ENCODE measurements at places on chromosomes 7 and 10. TPM values are rescaled to one million over a fixed set of nuclear protein-coding genes. Genes with fewer than 3 reads are reported as not detected.

DNA sequence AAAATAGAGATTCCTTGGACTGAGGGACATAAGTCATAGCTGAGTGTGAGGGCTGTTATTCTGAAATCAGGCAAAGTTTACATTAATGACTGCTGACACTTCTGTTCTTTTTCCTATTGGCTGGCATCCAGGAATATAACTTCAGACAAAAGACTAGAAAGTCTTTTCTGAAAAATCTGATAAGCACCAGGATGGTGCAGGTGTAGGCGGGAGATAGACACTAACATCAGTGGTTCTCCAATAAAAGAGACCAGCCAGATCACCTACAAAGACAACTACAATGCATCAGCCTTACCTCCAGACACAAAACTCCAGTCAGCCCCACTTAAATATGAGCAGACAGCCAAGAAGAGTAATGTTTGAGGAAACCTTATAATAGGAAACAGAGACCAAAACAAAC lies 168.3 kb upstream of the LRGUK start:
- no peaks in the 10 kb centered on the region for H3K4me1 ChIP-seq
- no peaks in the 10 kb centered on the region for H3K36me3 ChIP-seq
- DNase-seq, result no peak
- no peak overlapping the region for H3K4me3 ChIP-seq

- H3K27me3 ChIP-seq, result no peaks in the 10 kb centered on the region
- DNase-seq, result no peak
- H3K4me3 ChIP-seq, result no peak overlapping the region
- no peaks in the 10 kb centered on the region for H3K4me1 ChIP-seq
- no peak overlapping the region for H3K27ac ChIP-seq
- no peaks in the 10 kb centered on the region for H3K36me3 ChIP-seq
Observed at GRCh38 chr7:31562002-31562401, 48.1 kb downstream of the ITPRID1 start.

- peaks cover 100% of the 10 kb centered on the region for H3K4me1 ChIP-seq
- DNase-seq, result peak; percentile 63
- no peak overlapping the region for H3K4me3 ChIP-seq
- H3K27ac ChIP-seq, result peak overlapping the region; percentile 85
Observed at GRCh38 chr10:59896191-59896590, 10.2 kb downstream of the CCDC6 start.

DNA sequence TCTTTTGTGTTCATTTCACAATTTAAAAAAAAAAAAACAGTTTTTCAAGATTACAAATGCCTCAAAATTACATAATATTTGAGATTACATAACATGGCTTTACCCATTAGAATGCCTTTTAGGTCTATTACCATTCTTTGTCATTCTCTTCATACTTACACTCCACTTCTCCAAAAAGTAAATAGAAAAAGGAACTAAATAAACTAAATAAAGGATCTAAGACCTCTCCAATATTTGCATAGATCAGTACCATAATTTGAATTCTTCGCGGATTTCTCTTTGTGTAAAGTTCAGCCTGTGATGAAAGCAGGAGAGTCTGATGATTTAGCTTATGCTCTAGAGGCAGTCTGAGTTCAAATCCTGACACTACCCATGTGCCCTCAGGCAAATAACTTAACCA lies 56.4 kb upstream of the C1GALT1 start:
- no peaks in the 10 kb centered on the region for H3K36me3 ChIP-seq
- no peaks in the 10 kb centered on the region for H3K27me3 ChIP-seq
- H3K4me3 ChIP-seq, result no peak overlapping the region
- no peak for DNase-seq
- no peak overlapping the region for H3K27ac ChIP-seq

- H3K27ac ChIP-seq, result no peak overlapping the region
- H3K36me3 ChIP-seq, result no peaks in the 10 kb centered on the region
- H3K27me3 ChIP-seq, result no peaks in the 10 kb centered on the region
- H3K4me1 ChIP-seq, result no peaks in the 10 kb centered on the region
- DNase-seq, result no peak
- H3K4me3 ChIP-seq, result no peak overlapping the region
Observed at GRCh38 chr10:18542832-18543231, 108.6 kb downstream of the NSUN6 start.

DNA sequence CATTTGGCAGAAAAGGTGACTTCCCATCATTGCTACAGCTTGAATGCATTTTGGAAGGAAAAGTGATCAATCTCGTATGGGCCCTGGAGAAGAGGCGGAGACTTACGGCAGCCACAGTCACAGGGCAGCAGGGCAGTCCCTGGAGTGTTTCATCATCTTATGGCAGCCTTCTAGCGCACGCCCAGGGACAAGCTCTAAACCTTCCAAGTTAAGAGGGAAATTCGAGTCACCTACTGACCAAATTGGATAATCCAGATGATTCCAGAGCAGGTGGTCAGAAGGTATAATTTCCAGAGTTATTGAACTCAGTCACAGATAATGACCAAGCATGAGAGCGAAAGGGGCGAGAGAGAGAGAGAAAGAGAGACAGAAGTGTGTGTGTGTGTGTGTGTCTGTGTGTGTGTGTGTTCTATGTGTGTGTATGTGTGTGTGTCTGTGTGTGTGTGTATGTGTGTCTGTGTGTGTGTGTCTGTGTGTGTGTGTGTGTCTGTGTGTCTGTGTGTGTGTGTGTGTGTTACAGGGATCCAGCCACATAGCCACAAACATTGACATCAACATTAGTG lies 123.7 kb upstream of the ADAM12 start:
- no peak overlapping the region for H3K27ac ChIP-seq
- H3K27me3 ChIP-seq, result no peaks in the 10 kb centered on the region
- no peaks in the 10 kb centered on the region for H3K36me3 ChIP-seq
- no peak overlapping the region for H3K4me3 ChIP-seq

DNA sequence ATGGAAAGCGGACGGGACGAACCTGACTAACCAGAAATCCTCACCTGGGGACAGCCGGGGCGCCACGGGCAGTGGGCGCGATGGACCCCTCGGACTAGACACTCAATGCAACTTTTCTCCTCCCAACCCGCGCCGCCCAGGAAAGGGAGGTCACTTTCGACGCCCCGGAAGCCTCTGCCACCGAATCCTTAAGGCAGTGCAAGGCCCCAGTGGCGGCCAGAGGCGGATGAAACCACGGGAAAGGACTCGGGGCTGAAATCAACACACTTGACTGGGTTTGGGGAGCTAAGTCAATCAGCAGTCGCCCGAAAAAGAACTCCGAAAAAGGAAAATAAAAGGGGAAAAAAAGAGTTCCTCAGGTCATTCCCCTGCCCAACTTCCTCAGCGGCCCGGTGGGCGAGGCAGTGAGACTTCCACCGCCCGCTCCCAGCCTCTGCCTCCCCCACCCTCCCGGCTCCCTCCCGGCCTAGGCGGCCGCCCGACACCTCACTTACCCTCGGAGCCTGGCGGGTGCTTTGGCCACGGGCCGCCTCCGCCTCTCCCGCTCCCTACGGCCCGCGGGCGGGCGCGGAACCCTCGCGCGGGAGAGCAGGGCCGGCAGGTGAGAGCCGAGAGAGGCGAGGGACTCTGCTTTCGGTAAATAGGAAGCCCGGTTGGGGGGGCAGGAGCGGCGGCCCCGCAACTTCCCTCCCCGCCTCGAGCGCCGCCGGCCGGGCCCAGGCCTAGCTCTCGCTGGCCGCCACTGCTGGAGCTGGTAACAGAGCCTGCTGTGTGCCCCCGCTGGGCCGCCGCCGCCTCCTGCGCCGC lies 518 bp downstream of the WAPL start:
- peak overlapping the region; percentile 97 for H3K27ac ChIP-seq
- H3K4me3 ChIP-seq, result peak overlapping the region; percentile 79
- H3K4me1 ChIP-seq, result peaks cover 33% of the 10 kb centered on the region
- no peaks in the 10 kb centered on the region for H3K36me3 ChIP-seq
- peak; percentile 66 for DNase-seq

ACTR3C gene
- total RNA-seq, result 40.6 TPM

CDH23 gene
- 3.5 TPM for total RNA-seq

LMTK2 gene
- 60.2 TPM for total RNA-seq

CPED1 gene
- 20.2 TPM for total RNA-seq

HOXA6 gene
- 27.8 TPM for total RNA-seq

LRRTM3 gene
- total RNA-seq, result not detected

IGF2BP3 gene
- total RNA-seq, result not detected

HERC4 gene
- total RNA-seq, result 32.0 TPM

EPDR1 gene
- 33.5 TPM for total RNA-seq

HOXA3 gene
- 27.3 TPM for total RNA-seq

NUTM2A gene
- total RNA-seq, result 0.80 TPM

Data from transverse colon (tissue), 4 donors.